ENCODE measurements at places on chromosomes 3 and 15. TPM values are rescaled to one million over a fixed set of nuclear protein-coding genes. Genes with fewer than 3 reads are reported as not detected.
A peak's percentile ranks its signal among the peaks of the same experiment; 100 is the strongest.

DNA sequence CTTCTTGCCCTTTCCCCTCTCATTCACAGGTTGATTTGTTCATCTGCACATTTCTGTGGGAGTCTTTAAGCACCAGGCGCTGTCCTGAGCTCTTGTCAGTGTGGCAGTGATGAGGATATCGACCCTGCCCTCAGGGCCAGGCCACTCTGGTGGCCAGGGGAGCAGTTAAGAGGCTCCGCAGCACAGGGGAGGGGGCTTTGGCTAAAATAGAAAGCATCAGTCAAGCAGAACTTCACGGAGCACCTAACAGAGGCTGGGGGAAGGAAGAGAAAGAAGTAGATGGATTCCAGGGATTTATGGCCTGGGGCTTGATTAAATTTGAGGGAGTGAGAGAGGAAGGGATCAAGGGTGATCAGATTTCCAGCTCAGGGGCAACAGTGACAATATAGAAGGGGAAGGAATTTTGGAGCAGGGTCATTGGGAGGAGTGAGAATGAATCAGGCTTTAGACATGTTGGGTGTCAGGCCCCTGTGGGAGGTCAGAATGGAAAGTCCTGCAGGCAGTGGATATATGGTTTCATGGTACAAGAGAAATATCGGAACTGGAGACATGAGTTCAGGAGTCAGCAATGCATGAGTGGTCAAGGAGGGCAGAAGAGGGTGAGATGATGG, 73.0 kb upstream of the GLCE start:
- H3K36me3 ChIP-seq: no peaks in the 10 kb centered on the region
- no peaks in the 10 kb centered on the region for H3K4me1 ChIP-seq
- no peak for DNase-seq
- no peak overlapping the region for H3K27ac ChIP-seq

- no peaks in the 10 kb centered on the region for H3K36me3 ChIP-seq
- H3K4me3 ChIP-seq: no peak overlapping the region
- H3K27me3 ChIP-seq: no peaks in the 10 kb centered on the region
These were observed 329.8 kb upstream of the PROK2 start for GRCh38 chr3:72114773-72115172.

DNA sequence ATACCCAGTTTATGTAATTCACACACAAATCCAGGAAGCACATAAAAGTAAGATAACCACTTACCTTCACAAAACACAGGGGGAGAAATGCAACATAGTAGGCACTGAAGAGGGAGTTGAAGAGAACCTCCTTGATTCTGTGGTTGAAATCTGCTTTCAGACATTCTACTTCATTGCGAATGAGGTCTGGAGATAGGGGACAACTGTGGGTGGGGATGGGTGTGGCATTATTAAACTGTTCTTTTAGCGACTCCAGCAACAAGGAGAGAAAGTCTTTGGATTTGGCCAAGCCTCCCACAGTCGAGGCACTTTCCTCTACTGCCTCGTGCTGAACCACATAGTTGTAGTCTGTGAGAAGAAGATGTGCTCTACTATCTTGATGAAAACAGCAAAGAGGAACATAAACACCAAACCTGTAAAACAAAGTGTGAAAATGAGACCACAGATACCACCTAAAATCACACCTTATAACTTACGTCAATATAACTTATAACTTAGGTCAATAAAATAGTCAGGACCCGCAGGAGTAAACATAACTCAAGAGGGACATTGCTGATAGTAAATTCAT, 25.6 kb downstream of the TMEM39A start:
- DNase-seq: no peak
- peaks cover 30% of the 10 kb centered on the region for H3K36me3 ChIP-seq
- no peaks in the 10 kb centered on the region for H3K27me3 ChIP-seq
- H3K27ac ChIP-seq: no peak overlapping the region

DNA sequence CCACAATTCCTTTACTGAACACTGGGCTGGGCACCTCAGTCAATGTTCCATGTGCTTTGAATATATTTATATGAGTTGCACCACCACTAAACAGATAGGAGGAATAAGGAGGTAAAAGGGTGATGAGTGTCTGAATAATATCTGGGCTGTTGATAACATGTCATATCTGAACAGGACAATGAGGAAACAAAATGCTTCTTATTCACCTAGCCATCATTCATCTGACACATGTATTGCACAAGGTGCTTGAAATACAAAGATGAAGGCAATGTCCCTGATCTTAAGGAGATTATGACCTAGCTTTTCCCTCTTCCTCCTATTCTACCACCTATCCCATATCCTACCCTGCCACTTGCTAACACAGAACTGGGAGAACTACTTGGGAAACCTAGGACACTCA, 8.0 kb upstream of the CERS3 start:
- H3K27ac ChIP-seq: no peak overlapping the region
- no peaks in the 10 kb centered on the region for H3K4me1 ChIP-seq
- no peaks in the 10 kb centered on the region for H3K36me3 ChIP-seq

DNA sequence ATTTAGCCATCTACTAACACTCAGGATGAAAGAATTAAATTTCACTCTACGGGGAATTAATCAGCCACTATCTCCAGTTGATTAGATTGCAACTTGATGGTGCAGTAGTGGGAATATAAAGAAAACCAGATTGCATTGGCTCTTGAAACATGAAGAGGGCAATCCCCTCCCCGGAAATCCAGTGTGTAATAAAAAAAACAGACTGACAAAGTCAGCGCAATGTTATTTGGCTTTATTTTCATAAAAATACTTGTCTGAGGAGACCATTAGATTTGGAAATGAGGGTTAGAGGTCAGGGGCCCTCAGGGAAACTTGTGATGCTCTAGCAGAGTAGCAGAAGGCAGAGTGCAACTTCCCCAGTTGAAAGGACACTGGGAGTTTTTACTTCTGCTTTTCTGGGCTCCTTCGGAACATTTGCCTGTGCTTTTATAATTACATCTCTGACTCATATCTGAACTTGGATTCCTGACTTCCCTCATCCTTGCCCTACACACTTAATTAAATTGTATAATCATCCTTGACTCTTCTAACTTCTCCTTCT, 326.8 kb downstream of the TUSC7 start:
- H3K4me3 ChIP-seq: no peak overlapping the region
- no peaks in the 10 kb centered on the region for H3K27me3 ChIP-seq
- peak overlapping the region; percentile 8 for H3K27ac ChIP-seq
- no peaks in the 10 kb centered on the region for H3K36me3 ChIP-seq
- peaks cover 7% of the 10 kb centered on the region for H3K4me1 ChIP-seq
- peak; percentile 66 for DNase-seq

DNA sequence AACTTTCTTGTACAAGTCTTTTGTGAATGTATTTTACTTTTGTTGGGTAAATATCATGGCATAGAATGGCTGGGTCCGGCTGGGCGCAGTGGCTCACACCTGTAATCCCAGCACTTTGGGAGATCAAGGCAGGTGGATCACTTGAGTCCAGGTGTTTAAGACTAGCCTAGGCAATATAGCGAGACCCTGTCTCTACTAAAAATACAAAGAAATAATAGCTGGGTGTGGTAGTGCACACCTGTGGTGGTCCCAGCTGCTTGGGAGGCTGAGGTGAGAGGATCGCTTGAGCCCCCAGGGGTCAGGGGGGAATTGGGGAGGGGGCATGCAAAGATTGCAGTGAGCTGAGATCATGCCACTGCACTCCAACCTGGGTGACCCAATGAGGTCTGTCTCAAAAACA, 52.9 kb downstream of the ANP32A start:
- H3K27me3 ChIP-seq: no peaks in the 10 kb centered on the region
- H3K4me1 ChIP-seq: no peaks in the 10 kb centered on the region
- H3K36me3 ChIP-seq: no peaks in the 10 kb centered on the region
- H3K27ac ChIP-seq: no peak overlapping the region
- DNase-seq: no peak

DNA sequence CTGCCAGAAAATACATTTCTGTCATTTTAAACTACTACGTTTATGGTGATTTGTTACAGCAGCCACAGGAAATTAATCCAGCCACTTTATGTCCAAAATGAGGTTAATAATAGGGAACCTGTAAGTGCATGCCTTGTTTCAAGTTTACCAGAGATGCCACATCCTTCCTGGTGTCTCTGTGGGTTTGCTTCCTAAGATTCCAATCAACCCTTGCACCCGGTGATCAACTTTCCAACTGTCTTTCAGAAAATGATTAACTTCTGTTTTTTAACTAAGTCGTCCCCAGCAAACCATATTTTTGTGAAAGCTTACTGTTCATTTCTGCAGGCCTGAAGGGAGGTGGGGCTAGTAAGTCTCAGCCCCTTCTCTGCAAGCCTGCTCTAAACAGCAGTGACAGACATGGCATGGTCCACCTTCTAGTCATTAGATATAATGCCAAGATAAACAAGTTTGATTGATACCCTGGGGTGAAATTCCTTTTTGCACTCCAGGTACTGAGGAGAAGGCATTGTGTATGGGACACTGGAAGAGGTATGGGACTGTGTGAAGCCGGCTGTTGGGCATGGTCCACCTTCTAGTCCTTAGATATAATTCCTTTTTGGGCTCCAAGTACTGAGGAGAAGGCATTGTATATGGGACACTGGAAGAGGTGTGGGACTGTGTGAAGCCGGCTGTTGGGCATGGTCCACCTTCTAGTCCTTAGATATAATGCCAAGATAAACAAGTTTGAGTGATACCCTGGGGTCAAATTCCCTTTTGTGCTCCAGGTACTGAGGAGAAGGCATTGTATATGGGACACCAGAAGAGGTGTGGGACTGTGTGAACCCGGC, 11.1 kb upstream of the TMC3 start:
- DNase-seq: peak; percentile 9
- H3K27me3 ChIP-seq: no peaks in the 10 kb centered on the region
- H3K36me3 ChIP-seq: no peaks in the 10 kb centered on the region
- H3K4me3 ChIP-seq: no peak overlapping the region
- peaks cover 9% of the 10 kb centered on the region for H3K4me1 ChIP-seq

DNA sequence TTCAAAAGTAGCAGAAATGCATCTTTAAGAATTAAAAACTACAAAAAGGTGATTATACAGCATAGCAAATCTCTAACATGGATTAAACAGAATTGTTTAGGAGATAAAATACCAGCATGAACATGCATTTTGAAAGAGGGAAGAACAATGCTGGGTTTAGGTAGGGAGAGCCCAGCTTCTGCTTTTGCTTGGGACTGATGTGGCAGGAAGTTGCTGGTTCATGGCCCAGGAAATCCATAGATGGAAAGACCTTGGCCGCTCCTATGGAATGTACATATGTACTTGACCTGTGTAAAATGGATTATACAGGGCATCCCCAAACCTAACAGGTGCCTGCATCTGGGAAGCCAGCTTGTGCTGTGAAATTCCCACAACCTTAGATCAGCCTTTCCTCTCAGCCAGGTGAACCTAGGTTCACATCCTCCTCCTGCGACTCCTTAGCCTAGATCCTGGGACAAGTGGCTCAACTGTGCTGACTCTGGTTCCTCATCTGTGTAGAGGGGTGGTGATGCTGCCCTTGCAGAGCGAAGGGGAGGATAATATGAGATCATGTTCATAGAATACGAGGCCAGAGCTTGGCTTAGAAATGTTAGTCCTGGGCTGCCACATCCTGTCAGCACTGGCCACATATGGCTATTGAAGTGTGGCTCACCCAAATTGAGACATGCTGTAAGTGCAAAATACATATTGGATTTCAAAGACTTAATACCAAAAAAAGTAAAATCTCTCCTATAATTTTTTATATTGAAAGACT, 47.0 kb upstream of the PLXNA1 start:
- H3K36me3 ChIP-seq: no peaks in the 10 kb centered on the region
- peaks cover 7% of the 10 kb centered on the region for H3K4me1 ChIP-seq
- DNase-seq: no peak
- H3K27me3 ChIP-seq: no peaks in the 10 kb centered on the region
- H3K27ac ChIP-seq: no peak overlapping the region

DNA sequence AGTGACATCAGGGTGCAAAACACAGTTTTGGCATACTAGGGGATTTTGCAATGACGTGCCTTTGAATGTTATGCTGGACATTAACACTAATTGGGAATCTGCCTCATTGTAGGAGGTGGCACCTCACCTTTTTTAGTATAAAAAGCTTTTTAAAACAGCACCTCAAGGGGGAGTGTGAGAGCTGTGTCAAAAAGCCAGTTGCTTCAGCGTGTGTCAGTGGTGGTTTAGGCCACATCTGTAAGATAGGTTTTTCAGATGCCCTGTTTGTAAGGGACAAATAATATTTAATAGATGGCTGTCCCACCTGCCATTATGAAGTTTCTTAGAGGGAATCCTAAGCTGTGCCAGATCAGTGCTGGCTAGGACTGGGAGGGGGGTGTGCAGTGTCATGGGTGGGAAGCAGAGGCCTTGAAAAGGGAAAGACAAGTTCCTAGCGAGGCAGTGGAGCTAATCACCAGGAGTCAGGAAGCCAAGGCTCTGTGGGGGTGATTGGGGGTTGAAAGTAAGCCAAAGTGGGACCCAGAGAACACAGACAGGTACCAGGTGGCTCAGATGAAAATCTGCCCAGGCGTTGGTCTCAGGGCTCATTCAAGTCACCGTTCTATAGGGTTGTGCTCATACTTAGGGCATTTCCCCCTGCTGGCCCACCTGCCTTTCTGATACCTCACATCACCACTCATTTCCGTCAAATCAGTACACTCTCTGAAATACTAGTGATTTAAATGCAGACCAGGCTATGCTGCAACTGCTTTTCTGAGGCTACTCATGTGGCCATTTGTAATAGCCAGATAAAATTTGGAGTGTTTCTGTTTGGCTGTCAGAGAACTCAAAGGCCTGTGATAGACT, 120.5 kb downstream of the BBX start:
- H3K4me1 ChIP-seq: no peaks in the 10 kb centered on the region
- H3K36me3 ChIP-seq: no peaks in the 10 kb centered on the region
- no peak overlapping the region for H3K4me3 ChIP-seq

Gene JMJD7
- 7.4 TPM for polyA plus RNA-seq

- no peaks in the 10 kb centered on the region for H3K36me3 ChIP-seq
- H3K27me3 ChIP-seq: no peaks in the 10 kb centered on the region
- no peak for DNase-seq
These were observed 2.5 kb downstream of the SCAMP2 start for GRCh38 chr15:74870436-74871215.

DNA sequence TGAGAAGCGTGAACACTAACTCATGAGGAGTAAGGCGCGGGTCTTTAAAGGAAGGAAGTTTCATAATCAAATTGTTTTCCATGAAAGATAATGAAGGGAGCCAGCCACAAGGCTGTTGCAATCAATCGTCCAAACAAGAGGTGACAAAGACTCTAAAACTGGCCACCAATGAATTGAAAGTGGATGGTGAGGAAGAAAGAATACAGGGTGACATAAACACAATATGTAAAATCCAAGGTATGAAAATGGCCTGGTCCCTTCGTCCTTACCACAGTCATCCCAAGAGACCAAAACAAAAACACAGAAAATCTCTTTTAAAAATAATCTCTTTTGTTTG, 12.0 kb downstream of the CD86 start:
- DNase-seq: no peak
- no peak overlapping the region for H3K27ac ChIP-seq
- no peaks in the 10 kb centered on the region for H3K36me3 ChIP-seq
- H3K27me3 ChIP-seq: no peaks in the 10 kb centered on the region

Data from small intestine (tissue), 16 donors.